Heart right ventricle (tissue), 16 donors: ENCODE measurements at places on chromosomes 6 and 20. TPM values are rescaled to one million over a fixed set of nuclear protein-coding genes. Genes with fewer than 3 reads are reported as not detected.

The ZCCHC3 gene
- 10.3 TPM for total RNA-seq

The ATP6V1G2 gene
- 1.3 TPM for total RNA-seq

The TMC2 gene
- not detected for total RNA-seq

The PI3 gene
- not detected for total RNA-seq

The GNMT gene
- total RNA-seq, result 0.26 TPM

The C6orf132 gene
- 0.92 TPM for total RNA-seq

The NRN1 gene
- 8.6 TPM for total RNA-seq

The FERMT1 gene
- total RNA-seq, result 2.2 TPM

The MYCT1 gene
- total RNA-seq, result 15.1 TPM

The SLC25A27 gene
- total RNA-seq, result 16.7 TPM

The ASXL1 gene
- total RNA-seq, result 34.1 TPM

The NMBR gene
- total RNA-seq, result not detected

The EYA2 gene
- total RNA-seq, result 0.93 TPM

The COX4I2 gene
- total RNA-seq, result 3.8 TPM

The SCRT2 gene
- total RNA-seq, result not detected

The GABRR1 gene
- not detected for total RNA-seq

- no peak for DNase-seq
Observed at GRCh38 chr20:56428410-56428809, 16.4 kb downstream of the CASS4 start.

- no peak for DNase-seq
Observed at GRCh38 chr20:55153001-55153645, 677.7 kb downstream of the DOK5 start.

DNA sequence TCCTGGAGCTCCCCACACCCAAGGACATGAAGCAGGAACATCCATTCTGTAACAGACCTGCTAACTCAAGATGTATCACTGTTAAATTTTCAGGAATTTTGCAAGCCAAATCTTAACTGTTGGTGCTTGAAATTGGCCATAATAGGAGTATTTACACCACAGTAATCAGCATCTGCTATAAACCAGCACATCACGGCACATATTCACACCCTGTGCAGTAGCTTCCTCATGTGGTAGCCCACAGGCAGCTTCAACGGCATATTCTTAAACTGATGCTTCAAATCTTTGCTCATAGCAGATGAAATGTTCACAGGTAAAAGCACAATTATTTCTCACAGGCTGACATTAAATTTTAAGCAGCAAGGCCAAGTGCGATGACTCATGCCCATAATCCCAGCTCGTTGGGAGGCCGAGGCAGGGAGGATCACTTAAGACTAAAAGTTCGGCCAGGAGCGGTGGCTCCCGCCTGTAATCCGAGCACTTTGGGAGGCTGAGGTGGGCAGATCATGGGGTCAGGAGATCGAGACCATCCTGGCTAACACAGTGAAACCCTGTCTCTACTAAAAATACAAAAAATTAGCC lies 43.5 kb upstream of the LYRM2 start:
- DNase-seq, result no peak

- no peak for DNase-seq
Observed at GRCh38 chr20:63103402-63104311, 96.9 kb upstream of the BHLHE23 start.

- no peak for DNase-seq
Observed at GRCh38 chr20:54680872-54681619, 205.7 kb downstream of the DOK5 start.

DNA sequence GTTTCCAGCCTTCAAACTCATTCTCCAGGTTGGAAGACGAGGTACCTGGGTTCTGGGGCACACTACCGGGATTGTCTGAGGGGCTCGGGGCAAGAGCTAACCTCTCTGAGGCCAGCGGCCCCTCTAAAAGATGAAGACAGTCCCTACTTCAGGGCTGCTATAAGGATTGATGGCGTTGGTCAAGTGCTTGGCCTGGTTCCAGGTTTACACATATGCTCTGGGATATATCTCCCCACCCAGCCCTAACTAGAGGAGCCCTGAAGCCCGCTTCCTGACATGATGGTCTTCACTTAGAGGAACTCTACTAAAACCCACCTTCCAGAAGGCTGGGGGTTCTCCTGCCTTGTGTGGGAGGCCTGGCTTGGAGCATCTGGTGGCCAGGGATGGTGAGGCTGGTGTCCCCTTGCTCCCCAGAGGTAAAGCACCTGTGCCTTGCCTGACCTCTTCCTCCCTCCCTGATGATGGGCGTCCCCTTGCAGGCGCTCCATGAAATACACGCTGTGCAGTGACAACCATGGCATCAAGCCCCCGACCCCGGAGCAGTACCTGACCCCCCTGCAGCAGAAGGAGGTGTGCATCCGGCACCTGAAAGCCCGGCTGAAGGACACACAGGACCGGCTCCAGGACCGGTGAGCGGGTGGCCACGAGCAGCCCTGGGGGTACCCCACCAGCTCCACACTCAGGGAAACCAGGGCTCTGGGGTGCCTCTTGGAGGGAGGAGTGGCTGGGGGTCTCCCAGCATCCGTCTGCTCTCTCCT lies 28.7 kb downstream of the SDCBP2 start:
- no peak for DNase-seq

- no peak for DNase-seq
Observed at GRCh38 chr6:7241709-7242645, 71.0 kb downstream of the SSR1 start.

DNA sequence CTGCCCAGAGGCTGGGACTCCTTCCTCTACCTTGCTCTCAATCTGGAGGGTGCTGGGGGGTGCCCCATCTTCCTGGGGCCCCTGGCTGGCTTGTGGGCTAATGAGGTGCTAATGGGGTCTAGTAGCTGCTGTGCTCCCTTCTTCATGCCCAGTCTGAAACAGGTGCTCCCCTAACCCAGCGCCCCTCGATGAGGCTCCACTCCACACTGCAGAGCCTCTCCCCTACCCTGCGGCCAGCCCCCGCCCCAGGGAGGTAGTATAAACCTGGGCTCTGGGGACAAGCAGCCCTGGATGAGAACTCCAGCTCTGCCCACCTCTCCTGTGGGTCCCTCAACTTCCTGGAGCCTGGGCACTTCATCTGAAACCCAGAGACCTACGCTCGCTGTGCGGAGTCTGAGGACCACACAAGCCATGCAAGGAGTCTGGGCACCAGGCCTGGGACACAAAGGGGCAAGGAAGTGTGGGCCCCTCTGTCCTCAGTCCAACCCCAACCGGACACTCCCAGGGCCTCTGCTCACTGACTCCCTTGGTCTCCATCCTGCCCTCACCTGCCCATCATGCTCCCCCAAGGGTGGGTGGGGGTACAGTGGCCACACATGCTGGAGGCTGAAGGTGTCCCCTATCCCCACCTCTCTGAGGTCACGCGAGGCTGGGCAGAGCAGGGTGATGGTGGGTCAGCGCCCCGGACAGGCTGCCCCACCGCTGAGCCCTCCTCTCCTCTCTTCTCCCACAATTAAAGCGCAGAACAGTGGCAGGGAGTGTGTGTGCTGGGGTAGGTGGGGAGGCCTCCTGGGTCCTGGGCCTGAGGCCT lies 6.1 kb downstream of the RPL10A start:
- no peak for DNase-seq

- peak; percentile 72 for DNase-seq
Observed at GRCh38 chr20:33209789-33210188, 7.4 kb upstream of the BPIFA3 start.

DNA sequence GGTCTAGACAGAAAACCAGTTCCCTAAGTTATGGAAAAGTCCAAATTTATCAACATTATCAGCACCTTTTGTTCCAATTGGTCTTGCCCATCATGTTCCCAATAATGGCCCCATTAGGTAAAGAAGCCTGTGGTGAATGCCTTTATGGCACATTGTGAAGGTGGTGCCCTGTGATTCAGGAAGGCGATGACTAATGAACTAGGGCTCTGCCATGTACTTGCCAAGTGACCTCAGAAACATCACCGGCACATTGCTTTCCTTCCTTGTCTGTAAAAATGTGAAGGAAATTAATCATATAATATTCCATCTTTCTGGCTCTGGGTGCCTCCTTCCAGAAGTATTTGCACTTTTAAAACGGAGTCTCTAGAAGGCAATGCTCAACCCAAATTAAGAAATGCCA lies 132.3 kb downstream of the UNC5CL start:
- no peak for DNase-seq

DNA sequence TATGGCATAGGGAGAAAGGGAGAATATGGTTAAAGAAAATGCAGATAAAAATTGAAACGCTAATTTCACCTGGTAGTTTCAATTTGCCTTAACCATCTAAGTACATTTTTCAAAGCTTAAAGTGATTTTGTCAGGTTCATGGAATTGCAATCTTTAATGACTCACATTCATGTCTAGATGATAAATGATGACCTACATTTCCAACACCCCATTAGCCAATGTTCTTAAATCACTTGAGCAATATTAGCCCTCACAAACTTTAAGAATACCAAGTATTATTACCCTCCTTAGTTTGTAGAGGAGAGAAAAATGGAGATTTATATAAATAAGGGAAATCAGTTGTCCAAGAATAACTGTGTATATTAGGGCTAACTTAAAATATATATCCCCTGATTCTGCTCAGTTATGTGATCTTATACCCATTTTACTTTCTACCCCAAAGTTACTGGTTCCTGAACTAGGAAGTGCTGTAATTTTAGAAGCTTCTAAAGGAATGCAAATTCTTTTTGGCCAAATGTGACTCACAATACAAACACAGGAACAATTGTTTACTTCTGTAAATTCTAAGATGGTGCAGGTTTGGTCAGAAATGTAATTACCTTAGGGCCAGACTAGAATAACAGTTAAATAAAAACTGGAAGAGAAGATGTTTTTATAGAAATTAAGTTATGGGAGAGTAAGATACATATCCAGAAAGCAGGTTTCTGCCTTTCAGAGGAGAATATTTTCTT lies 34.5 kb downstream of the TPBG start:
- DNase-seq, result no peak

GRCh38 chr6:78117966-78118365 lies 465.1 kb downstream of the MEI4 start:
- no peak for DNase-seq

GRCh38 chr20:10427060-10427692 lies 6.8 kb downstream of the MKKS start:
- DNase-seq, result peak; percentile 46

DNA sequence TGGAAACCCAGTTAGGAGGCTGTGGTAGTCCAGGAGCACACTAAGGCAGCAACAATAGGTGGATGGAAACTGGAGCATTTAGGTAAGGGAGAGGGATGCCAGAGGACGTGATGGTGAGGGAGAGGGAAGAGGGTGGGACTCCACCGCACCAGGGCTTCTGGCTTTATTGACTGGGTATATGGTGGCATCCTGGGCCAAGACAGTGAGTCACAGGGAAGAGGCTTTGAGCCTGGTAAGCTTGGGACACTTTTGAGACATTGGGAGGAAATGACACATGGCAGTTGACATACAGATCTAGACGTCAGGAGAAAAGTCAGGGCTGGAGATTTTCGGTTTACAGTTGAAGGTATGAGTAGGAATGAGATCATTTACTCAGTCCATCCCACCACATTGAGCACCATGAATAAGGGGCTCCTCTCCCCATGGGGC lies 14.9 kb downstream of the NT5E start:
- DNase-seq, result no peak

DNA sequence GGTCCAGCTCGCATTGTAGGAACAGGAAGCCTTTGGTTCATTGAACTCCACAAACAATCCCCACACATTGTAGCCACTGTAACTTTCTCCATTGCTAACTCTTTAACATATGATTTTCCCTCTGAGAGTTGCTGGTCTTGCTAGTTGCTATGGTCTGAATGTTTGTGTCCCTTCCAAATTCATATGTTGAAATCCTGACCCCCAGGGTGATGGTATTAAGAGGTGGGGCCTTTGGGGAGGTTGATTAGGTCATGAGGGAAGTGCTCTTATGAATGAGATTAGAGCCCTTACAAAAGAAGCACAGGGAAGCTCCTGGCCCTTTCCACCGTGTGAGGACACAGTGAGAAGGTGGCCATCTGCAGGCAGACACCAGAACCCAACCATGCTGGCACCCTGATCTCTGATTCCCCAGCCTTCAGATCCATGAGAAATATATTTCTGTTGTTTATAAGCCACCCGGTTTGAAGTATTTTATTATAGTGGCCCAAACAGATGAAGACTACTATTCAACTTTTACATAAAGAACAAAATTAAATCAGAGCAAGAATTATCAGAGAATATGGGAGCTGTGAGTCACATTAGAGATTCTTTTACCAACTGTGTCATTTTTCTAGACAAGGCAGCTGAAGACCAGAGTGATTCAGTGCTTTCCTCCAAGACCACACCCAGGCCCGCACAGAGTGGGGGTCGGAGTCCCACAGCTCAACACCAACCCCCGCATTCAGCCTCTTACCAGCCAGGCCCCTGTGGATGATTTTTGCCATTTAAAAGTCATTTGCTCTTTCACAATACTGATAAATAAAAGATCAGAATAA lies 143.0 kb downstream of the SAMD5 start:
- peak; percentile 19 for DNase-seq

DNA sequence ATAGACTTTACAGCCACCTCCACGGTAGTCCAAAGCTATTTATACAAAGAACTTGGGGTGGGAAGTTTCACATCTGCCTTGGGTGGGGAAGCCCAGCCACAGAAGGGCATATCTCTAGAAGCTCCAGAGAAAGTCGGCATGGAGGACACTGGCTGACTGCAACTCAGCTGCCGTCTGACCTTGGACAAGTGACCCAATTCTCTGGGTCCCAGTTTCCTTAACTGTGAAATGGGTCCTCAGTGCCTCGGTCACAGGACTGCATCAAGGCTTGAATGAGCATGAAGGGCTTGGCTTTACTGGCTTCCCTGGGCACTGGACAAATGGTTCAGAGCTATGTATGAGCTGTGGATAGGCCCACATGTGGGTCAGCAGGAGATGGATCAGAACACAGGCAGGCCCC lies 58.6 kb downstream of the NOL4L start:
- no peak for DNase-seq

- DNase-seq, result no peak
Observed at GRCh38 chr6:66985816-66986215, 1278.8 kb upstream of the EYS start.

DNA sequence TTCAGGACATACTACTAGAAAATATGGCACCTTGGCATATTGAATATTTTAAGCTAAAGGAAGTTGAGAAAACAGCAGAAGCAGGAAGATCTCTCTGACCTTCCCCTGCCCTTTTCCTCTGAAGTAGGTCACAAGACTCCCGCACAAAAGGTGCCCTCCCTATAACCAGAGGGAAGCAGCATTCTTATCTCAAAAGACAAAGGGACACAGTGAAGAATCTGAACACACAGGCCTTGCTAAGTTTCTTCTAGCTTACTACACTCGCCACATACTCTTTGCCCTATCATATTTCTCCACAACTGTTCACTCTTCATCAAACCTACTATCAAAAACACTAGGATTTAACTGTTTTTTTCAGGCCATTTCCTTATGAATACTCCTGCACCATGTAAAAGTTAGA lies 151.2 kb downstream of the ELOVL4 start:
- no peak for DNase-seq

GRCh38 chr6:165049362-165049761 lies 260.0 kb downstream of the C6orf118 start:
- DNase-seq, result peak; percentile 11

GRCh38 chr6:5994999-5995657 lies 11.6 kb downstream of the NRN1 start:
- DNase-seq, result no peak

GRCh38 chr6:71766796-71767195 lies 119.6 kb upstream of the RIMS1 start:
- no peak for DNase-seq
